Testis (tissue), 5 donors: ENCODE measurements at places on chromosomes 13 and 19.

DNA sequence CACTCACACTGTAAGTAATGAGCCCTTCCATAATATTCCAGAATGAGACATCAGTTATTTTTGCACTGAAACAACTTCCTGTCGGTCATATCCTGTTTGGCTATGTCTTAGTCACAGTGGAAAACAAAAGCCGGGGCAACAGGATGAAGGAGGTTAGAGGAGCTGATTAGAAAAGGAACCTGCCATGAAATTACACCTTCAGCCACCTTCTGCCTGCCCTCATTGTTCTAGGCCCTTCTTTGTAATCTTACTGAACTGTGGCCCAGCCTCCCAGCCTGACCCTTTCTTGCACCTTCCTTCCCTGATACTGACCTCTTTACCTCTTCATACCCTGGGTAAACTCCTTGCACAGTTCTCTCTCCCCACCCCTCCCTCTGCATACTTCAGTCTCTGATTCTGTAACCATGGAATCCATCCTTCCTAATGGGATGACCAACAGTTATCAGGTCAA is 67.3 kb downstream of the DOCK9 start:
- DNase-seq: no peak

DNA sequence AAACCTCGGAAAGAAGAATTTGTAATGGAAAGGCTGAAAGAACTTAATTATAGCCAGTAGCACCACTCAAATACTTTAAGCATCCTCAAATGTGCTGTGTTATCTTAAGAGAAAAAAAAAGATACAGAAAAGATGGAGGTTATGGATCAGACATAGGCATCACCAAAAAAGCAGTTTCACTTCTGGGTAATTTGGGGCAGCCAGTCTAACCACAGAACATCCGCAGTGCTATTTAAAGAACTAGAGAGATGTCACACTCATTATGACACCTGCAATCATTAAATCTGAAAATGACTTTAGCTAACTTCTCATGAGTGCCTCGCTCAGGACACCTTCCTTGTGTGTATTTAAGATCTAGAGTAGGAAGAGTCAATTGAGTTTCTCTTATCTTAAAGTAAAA is 211.8 kb downstream of the RBM26 start:
- no peak for DNase-seq

- DNase-seq: no peak
Observed at GRCh38 chr13:21825801-21826200, 154.9 kb downstream of the FGF9 start.

DNA sequence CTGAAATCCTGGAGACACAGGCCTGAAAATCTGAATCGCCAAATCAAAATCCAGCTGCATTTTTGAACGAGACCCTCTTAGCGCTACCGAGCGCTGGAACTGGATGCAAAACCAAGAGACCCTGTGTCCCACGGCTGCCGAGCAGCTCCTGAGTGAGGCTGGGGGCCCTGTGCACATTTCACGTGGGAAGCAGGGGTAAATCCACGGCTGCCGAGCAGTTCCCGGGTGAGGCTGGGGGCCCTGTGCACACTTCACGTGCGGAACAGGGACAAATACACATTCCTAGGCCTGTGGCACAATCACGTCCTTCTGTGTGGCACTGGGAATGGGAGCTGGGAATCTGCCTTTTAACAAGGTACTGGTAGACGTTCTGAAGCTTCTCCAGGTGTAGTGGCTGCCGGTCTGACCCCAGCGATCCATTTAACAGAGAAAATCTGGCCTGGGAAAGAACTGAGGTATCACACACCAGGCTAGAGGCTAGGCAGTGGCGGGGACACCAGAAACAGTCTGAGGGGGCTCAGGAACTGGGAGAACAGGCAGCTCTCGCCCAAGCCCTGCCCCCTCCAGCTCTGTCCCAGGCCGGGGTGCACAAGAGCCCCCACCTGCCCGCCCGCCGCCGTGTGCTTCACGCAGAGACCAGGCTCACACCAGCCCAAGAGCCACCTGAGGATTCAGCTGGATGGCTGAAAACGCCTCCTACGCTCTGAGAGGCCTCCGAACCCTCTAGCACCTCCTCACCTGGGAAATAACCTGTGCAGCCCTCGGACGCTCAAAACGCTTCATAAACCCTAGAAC is 11.0 kb upstream of the C2CD4C start:
- DNase-seq: no peak

DNA sequence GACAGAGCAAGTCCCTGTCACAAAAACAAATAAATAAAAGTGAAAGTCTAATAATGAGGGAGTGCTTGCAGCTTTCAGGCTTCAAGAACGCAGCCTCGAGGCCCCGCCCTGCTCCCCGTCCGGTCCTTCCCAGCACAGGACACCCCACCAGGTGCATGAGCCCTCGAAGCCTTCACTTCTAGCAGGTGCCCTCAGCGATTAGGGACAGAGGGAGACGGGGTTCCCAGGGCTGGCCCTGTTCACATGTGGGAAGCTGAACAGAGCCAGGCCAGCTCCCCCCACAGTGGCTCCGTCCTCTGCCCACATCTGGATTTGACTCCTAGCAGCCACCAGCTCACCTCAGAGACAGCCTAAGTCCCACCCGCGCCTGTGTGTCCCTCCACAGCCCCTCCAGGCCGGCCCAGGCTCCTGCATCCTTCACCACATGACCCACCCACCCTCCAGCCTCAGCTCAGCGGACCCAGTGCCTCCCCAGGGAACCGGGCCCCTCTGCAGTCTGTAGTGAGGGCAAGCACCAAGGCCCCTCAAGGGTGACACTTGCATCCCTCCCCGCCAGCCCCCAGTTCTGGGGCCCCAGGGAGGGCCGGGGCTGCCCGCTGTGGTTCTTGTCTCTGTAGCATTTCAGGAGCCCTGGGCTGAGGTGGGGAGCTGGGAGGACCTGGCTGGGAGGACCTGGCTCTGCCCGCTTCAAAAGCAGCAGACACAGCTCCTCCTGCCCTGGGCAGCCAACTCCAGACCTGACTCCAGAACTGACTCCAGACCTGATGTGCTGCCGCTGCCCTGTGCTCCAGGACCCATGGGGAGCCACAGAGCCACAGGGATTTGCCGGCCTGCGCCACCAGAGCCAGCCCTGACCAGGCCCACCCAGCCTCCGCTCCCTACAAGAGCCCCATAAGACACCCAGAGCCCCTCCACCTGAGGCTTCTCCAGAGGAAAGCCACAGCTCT is 27.2 kb downstream of the GPX4 start:
- no peak for DNase-seq

DNA sequence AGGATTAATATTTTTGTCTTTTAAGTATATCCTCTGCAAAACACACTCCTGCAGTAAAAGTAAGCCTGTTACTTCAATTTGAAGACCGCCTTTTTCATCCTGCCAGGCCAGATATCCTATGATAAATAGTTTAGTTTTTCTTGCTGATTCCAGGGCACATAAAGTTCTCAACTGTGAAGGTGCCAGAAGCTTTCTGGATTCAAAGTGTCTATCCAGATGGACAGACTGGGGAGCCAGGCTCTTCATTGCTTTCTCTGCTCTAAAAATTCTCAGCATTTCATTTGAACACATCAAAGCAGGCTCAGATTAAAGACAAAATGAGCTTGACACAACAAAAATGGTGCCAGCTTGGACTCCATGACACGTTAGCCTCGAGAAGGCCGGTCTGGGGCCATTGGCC is 53.6 kb upstream of the UBL3 start:
- DNase-seq: no peak

DNA sequence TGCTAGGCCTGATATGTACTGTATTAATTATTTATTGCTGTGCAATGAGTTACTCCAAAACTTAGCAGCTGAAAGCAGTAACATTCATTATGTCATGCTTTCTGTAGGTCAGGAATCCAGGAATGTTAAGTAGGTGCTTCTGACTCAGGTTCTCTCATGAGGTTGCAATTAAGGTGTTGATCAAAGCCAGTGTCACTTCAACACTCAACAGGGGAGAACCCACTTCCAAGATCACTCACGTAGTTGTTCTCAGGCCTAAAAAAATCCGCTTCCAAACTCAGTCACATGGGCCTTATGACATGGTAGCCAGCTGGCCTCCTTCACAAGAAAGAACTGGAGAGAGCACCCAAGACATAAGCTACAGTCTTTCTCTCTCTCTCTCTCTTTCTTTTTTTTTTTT is 211.1 kb upstream of the NBEA start:
- no peak for DNase-seq

GRCh38 chr13:30743319-30744055 is 8.1 kb downstream of the ALOX5AP start:
- peak; percentile 71 for DNase-seq

DNA sequence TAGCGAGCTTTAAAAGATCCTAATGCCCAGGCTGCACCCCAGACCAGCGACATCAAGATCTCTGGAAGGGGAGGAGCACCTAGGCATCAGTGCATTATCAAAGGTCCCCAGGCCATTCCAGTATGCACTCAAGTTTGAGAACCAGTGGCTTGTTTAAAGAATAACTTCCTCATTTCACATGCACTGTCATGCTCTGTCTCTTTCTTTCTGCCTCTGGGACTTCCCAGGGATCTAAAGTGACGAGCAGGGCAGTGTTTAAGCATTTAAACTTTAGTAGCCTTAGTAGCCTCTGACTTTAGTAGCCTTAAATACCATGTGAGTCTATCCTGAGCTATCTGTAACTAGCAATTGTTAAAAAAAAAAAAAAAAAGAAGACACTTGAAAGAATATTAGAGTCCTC is 8.9 kb upstream of the FARP1 start:
- no peak for DNase-seq

DNA sequence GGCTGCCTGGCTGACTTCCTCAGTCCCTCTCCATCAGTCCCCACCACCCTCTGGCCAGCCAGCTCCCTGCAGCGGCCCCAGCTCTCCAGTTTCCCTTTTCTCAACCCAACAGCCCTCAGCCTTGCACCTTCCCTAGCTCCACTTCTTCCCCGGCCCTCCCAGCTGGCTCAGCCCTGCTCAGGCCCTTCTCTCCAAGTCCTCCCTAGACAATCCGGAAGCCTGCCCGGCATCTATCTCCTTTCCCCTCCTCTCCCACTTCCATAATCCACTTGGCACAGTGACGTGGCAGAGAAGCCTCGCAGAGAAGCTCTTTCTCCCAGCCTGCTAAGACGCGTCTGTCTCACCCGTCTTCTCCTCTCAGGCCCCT is 1.1 kb downstream of the UBXN6 start:
- DNase-seq: peak; percentile 63

DNA sequence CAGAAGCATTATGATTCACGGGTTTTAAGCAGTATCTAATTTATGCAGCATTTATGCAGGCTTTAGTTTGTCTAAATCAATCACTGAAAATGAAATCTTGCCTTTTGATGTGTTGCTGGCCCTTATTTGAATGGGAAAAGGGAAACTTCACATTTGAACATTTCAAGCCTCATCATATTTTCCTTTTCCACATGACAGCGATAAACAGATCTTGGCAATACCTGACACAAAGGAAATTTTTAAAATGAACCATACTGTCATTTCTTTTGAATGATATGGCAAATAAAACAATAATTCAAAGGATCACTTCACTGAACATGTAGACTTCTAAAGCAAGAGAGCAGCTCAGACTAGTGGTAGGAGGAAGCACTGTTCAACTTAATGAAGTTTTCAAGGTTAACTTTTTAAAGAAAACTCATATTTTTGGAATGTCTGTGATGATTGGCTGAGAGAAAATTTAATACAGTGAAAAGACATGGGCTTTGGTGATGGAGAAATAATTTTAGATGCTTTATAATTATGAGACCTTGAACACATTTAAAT is 198.1 kb downstream of the OXGR1 start:
- no peak for DNase-seq

GRCh38 chr19:15283141-15283883 is 49.0 kb downstream of the BRD4 start:
- DNase-seq: no peak

- no peak for DNase-seq
Observed at GRCh38 chr19:33490041-33490451, 31.5 kb downstream of the PEPD start.

DNA sequence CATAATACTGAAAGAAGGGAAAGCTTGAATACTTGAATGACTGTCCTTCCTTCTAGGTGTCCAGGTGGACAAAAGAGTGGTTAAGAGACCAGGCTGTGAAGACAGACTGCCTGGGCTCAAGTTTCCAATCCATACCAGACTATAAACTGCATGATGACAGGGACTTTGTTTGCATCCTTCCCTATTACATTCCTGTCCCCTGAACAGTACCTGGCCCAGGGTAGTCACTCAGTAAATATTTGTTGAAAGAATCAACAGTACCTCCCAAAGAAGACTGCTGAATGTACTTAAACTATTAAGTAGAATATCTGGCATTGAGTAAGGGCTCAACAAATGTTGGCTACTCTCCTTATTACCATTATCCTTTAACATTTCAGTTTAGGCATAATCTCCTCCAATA is 29.7 kb downstream of the MIPEP start:
- no peak for DNase-seq

GRCh38 chr13:93066187-93066586 is 160.4 kb upstream of the GPC6 start:
- DNase-seq: no peak

GRCh38 chr13:23434491-23434890 is 989 bp upstream of the SACS start:
- no peak for DNase-seq

DNA sequence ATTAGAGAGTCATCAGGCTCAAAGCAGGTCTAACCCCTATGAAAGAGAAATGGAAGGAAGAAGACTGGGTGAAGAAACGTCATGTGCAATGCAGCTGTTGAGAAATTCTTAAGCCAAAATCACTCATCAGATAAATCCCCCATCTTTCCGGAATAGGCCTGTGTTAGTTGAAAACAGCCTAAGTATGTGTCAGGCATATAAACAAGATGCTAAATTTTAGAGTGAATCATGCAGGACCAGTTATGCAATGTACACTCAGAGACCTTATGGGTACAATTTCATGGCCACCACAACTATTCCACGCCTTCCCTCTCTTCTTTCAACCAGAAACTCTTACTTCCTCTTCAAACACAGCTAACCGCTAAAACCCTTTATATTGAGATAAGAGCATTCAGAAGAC is 717.7 kb upstream of the ATXN8OS start:
- no peak for DNase-seq

GRCh38 chr19:8673276-8673891 is 25.2 kb downstream of the ACTL9 start:
- no peak for DNase-seq

DNA sequence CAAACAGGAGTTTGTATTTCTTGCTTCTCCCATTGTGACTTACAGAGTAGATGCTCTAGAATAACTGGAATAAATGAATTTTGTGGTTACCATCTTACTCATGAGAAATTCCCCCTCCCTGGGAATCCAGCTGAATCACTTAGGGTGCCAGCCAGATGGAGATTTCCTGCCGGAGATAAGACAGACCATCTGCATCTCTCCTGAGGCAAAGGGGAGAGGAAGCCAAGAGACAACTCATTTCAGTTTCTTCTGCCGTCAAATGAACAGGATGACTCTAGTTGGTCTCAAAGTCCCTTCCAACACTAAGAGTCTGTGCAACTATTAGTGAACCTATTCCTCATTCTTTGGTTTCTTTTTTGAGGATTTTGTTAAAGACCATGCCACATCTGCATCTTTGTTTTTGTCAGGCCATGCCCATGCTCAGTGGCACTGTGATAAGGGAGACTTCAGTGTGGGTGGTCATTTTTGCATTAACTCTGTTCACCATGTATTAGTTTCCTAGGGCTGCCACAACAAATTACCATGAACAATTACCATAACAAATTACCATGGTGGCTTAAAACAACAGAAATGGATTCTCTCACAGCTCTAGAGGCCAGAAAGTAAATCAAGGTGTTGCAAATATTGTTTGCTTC is 112.8 kb downstream of the NDFIP2 start:
- no peak for DNase-seq

- DNase-seq: no peak
Observed at GRCh38 chr19:36196249-36196648, 18.2 kb downstream of the ZNF565 start.
